Erythroblast (primary cell): ENCODE measurements at places on chromosomes 16 and 17.

- DNase-seq, result no peak
Measured at GRCh38 chr16:1715220-1715619, 9.2 kb downstream of the MAPK8IP3 start.

DNA sequence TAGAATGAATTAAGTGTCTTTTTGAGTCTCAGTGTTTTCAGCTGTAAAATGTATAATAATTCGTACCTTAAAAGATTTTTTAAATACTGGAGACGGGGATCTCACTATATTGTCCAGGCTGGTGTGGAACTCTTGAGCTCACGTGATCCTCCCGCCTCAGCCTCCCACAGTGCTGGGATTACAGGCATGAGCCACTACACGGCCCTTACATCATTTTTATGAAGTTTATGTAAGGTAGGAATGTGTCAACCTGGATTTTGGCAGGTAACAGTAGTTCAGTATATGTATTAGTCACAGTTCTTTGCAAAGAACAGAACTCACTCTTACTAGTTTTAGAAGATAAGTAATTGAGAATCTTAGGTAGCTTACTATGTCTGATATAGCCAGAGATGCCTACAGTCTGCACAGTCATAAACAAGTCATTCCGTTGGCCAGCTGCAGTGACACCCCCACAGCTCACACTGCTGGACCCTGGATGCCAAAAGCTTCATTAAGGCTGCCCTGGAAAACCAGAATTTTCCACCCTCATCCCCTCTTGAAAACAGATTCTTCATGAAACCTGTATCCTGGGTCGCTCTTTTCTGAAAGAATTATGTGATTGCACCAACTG lies 583 bp upstream of the COX6A2 start:
- no peak for DNase-seq

DNA sequence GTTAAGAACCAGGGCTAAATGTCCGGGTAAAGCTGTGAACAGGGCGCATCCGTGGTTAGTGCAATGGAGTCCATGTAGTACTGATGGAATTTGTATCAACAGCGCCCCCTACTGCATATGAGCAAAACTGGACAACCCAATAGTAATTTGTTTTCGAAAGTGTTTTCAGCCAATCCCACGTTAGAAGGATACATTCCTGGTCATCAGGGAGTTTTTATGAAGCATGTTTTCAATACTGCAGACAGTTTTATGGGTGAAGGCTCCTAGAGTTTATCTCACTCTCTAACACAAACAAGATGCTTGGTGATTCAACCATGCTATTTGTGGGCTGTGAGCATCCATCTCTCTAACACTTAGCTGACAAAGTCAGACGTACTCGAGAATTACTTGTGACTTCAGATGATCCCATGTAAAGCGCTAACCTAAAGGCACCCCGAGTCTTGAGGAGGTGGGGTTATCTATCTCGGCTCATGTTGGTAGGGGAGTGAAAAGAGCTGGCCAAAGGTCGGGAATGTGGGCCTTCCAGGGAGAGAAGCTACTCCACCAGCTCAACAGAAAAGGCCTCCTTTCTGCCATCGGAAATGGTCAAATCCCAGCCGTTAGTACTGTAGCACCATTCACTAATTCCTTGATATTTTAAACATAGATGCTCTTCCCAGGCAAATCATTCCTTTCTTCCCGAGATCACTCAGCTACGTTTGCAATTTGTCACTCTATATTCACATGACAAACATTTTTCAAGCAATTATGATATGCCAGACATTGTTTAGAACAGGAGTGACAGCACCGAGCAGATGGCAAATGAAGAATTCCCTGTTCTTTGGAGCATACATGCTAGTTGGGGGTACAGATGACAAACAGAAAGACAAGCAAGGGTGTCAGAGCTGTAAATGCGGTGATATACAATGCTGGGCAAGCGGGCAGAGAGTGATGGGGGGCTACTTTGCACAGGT lies 46.9 kb upstream of the HNF1B start:
- peak; percentile 70 for DNase-seq

DNA sequence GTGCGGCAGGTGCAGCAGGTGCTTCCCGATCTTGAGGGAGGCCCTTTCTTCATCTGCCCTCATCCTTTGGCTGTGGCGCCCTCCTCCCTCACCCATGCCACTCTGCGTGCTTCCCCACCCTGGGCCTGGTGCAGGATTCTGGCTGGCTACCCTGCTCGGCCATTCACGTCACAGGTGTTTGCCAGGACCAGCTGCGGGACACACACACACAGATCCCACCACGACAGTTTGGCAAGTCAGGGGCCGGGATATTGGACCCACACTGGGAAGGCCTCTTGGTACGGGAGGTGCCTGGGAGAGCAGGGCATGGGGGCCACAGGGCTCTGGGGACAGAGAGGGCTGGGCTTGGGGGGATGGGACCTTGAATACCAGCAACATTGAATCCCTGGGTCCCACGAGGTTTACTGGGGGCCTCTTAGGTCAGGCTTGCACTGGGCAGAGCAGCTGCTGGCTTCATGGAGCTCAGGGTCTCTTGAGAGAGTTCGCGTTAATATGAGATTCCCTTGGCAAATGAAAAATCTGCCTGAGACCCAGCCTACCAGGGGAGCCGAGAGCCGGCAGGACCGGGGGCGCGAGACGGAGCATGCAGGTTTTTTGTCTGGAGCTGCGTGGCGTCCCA lies 15.1 kb downstream of the ADCY7 start:
- DNase-seq, result peak; percentile 49

GRCh38 chr16:84036982-84037425 lies 5.6 kb downstream of the SLC38A8 start:
- DNase-seq, result no peak
